Activated CD4-positive, alpha-beta T cell treated with anti-CD3 and anti-CD28 coated beads, Interleukin-2, amount 10 ng/mL, durations not matched to agents 7 days and 5 days (primary cell): ENCODE measurements at places on chromosomes 12 and 14.

DNA sequence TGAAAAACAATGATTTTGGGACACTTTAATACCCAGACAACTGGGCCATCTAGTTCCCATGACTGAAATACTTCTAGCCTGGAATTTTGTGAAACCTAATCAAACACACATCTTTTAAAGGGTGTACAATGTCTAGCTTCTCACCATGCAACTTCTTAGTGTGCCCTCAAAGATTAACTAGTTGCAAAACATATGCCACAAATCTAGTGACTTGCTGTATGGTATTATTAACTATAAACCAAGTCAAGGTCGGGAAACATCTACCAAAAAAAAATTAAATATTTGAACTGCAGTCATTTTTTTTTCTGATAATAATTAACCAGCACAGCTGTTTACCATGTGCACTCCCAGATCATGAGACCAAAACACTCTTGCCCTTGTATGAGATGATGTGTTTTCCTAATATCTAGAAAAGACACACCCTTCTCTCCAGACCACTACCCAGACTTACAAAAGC lies 171.8 kb upstream of the FOXN3 start:
- DNase-seq = no peak

DNA sequence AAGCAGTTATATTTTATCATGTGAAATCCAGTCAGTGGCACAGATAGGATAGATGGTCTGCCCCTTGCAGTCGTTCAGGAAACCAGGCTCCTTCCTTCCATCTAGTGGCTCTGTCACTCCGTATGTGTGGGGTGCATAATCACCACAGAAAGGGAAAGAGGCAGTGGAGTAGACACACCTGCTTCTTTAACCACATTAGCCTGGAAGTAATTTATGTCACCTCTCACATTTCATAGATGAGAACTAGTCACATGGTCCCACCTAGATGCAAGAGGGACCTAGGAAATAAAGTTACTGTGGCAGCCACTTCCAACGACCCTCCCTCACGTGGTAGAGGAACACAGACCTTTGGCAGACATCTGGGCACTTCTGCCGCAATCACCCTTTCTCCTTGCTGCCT lies 14.2 kb upstream of the RNU6-8 start:
- DNase-seq = no peak

- no peak for DNase-seq
These were observed 527.7 kb downstream of the FUT8 start for GRCh38 chr14:65940056-65940735.

DNA sequence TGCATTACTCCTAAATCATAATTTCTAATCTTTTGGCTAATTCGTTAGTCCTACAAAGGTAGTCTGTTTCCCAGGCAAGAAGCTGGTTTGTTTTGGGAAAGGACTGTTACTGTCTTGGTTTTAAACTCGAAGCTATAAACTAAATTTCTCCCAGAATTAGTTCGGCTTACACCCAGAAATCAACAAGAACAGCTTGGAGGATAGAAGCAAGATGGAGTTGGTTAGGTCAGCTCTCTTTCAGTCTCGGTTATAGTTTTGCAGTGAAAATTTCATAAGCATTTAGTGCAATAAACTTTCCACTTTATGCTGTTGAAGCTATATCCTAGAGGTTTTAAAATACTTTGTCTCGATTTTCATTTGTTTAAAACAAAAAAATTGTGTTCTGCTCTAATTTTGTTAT lies 100.3 kb downstream of the SLCO1A2 start:
- DNase-seq = no peak

- DNase-seq = no peak
These were observed 62.7 kb downstream of the PELI2 start for GRCh38 chr14:56180754-56181542.

DNA sequence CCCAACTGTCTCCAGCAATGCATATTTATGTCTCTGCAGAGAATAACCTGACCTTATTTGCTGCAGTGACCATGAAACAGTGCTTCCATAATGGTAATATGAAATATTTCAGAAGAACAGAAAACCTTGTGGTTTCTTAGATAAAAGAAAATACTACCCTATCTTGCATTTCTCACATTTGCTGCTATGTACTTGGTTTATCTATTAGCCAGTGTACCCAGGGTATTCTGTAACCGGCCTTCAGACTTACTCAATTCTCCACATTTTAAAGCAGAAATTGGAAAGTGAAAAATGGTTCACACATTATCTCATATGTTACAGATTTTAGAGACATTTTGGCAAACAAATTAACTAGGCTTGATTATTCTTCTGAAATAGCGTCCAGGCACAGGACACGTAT lies 57.9 kb upstream of the CCDC91 start:
- DNase-seq = no peak

GRCh38 chr12:51128919-51129318 lies 44.0 kb downstream of the TFCP2 start:
- DNase-seq = no peak

DNA sequence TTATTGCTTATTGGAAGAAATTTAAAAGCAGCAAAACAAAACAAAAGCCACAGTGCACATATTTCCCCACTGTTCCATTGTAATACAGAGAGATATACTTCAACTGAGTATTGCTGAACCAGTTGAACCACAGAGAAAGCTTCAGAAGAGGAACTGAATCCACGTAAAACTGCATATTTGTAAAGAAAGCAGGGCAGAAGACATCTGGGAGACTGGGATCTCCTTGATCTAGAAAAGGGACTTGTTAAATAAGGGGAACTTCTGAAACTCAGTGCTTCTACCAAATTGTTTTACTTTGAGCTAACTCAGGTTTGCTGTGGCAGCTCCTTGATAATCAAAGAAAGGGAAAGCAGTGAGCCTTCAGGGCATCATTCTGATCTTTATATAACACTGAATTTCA lies 411.1 kb upstream of the MDGA2 start:
- DNase-seq = no peak

GRCh38 chr12:75481013-75481705 lies 604 bp downstream of the GLIPR1 start:
- no peak for DNase-seq

DNA sequence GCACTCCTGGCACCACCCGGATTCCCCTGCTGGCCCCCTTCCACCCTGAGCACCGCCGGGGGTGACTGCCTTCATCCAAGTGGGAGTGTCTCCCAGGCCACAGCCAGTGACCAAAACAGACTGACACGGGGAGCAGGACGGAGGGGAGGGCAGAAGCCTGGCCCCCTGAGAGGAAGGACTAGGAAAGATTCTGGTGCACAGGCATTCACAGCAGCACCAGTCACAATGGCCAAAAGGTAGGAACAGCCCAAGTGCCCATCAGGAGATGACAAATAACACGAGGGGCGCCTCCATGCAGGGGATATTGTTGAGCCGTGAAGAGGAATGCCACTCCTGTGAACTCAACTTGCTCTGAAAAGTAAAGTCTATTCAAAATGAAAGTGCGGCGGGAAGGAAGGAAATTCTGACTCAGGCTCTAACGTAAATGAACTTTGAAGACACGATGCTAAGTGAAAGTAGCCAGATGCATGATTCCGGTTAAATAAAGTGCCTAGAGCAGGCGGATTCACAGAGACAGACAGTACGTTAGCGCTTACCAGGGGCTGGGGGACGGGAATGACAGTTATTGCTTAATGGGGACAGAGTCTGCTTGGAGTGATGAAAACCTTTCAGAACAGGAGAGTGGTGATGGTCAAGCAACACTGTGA lies 146.1 kb upstream of the NCOR2 start:
- peak; percentile 73 for DNase-seq

DNA sequence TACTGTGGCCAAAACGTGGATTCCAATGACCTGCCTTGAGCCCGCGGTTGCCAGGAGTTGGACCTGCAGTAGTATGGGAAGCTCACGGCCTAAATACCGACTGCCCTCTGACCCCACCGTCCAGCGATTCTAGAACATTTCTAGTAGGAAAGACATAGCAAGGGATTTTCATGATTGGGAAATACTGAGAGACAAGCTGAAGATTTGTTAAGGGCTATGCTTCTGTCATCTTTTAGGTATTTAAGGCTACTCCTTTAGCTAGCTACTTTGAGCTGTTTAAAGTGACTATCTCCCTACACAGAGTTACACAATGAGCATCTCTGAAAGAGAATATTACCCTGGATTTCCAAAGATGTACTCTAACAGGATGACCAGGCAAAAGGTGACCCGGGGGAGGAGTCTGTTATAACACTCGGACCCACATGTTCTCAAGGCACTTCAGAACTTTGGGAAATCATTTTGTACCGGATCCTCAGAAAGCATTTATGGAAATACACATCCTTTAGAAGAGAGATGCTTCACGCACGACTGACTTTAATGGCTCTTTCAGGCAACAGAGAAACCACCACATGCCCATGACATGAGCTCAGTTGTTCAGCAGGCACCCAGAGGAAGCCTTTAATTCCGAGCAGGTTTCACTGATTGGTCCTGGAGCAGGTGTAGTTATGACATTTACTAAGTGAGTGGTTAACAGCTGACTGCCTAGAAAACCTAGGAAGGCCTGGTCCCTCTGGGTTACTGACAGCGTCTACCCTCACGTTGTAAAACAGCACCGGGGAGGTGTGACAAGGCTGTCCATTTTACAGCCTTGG lies 4.2 kb downstream of the BAG5 start:
- no peak for DNase-seq

DNA sequence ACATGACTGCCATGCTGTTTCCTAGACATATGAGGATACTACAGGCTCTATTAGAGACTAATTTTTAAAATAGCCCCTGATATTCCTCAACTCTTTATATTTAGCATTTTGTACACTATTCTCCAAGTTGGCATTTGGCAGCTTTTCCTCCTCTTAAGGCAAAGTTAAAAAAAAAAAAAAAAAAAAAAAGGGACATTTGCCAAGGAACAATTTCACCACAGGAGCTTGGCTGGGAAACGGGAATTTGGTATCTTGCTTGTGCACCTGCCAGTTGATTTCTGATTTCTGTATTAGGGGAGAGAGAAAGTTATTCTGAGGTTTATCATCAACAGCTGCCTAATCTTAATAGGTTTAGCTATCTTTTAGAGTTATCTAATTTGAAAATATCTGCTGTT lies 87.2 kb downstream of the CAND1 start:
- DNase-seq = no peak

GRCh38 chr14:104268725-104269436 lies 130.5 kb downstream of the KIF26A start:
- DNase-seq = no peak

DNA sequence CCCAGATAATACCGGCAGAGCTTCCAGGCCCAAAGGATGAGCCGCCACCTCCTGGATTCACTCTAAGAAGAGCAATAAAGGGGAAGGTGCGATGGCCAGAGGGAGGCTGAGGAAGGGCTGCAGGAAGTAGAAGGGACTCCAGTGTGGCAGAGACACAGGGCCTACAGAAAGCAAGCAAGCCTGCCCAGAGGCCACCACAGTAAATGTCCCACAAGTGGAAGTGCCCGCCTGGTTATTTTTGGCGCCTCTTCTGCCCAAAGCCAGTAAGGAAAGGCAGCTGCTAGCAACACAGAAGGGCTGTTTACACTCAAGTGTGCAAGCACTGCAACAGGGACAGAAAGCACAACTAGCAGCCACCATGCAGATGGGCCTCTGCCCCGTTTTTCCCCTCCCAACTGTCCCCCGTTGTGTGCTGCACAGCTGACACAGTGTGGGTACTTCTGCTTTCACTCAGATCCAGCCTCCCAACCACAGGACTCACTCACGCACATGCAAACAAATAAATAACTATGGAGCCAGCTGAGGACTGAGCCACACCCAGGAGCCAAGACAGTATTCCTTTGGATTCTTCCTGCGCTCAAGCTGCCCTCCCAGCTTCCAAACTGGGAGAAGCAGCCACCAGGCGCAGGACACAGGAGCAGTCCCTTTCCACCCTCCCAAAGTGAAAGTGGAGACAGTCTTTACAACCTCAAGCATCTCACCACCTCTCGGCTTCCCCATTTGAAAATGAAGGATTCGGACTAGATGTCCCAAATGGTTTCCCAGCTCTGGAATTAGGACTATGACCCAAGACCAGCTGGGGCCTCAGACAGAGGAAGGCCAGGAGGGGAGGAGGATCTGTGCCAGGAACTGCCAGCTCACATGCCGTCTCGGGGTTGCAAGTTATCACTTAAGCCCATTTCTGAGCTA lies 40.0 kb upstream of the PNMA1 start:
- peak; percentile 63 for DNase-seq

DNA sequence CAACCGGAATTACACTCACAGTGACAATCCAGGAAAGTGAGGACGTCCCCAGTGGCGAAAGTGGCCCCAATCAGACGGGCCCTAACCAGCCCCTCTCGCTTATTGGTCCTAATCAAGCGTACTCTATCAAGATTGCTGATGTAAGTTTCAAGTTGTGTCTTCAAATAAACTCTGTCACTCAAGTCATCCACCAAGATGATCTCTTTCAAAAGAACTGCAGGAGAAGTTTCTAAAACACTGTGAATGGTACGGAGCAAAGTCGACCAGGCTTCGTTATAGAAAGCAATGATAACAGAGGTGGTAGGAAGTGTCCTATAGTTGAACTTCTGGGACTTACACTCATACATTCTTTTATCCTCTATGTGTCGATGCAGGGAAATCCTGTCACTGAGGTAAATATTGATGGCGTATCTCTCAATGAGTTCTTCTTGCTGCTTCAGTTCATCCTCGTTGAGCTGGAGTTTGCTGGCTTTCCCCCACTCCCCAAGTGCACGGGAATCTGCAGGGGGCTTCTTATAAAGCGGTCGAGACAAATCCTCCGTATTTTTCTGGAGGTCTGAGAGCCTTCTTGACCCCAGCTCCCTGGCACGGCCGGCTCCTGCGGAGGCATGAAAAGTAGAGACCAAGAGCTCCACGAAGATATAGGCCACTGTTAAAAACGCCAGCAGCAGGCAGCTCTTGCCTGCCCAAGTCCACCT lies 604 bp downstream of the GALNT4 start:
- DNase-seq = no peak

DNA sequence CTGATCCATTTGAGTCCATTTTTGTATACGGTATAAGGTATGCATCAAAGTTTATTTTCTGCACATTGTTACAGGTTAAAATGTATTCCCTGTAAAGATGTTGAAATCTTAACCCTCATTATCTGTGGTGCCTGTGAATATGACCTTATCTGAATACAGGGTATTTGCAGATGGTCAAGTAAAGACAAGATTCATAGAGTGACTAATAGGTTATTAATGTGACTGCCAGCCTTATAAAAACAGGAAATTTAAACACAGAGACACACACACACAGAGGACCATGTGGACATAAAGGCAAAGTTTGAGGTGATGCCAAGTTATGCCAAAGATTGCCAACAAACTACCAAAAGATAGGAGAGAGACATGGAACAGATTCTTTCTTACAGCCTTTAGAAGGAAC lies 347.2 kb upstream of the DCN start:
- no peak for DNase-seq

GRCh38 chr12:57214398-57214781 lies 2.2 kb upstream of the NXPH4 start:
- peak; percentile 76 for DNase-seq

GRCh38 chr12:10113075-10113474 lies 14.3 kb upstream of the CLEC1A start:
- no peak for DNase-seq

- DNase-seq = no peak
These were observed 354.4 kb downstream of the MED13L start for GRCh38 chr12:115922952-115923564.
